ENCODE measurements at places on chromosomes 6 and 20.

GRCh38 chr20:61812845-61813485 is 252.7 kb downstream of the TAF4 start:
- no peak for DNase-seq

DNA sequence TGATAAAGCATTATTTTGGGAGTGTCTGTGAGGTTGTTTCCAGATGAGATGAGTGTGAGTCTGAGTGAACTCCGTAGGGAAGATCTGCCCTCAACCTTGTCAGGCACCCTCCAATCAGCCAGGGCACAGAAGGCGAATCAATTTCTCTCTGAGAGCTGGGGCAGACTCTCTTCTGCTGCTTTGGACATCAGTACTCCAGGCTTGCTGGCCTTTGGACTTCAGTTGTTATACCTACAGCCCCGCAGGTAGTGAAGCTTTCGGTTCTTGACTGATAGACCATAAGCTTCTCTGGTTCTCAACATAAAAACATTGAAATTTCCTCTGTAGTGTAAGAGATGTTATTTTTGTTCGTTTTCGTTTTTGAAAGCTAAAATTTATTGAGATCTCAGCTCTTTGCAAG is 71.4 kb downstream of the MAFB start:
- DNase-seq, result no peak

DNA sequence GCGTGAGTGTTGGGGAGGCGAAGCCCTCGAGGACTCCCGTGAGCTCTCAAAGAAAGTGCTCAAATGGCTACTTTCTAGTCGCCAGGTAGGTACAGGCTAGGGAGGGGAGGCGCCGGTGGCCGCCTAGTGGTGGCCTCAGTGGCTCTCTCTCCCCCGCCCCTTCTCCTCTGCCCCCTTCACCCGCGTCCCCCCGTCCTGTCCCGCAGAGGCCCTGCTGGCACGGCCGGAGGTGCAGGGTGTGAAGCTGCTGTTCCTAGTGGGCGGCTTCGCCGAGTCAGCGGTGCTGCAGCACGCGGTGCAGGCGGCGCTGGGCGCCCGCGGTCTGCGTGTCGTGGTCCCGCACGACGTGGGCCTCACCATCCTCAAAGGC is 16.3 kb downstream of the ADISSP start:
- no peak for DNase-seq

- DNase-seq, result no peak
Measured at GRCh38 chr20:3590164-3590563, 73.0 kb downstream of the GFRA4 start.

DNA sequence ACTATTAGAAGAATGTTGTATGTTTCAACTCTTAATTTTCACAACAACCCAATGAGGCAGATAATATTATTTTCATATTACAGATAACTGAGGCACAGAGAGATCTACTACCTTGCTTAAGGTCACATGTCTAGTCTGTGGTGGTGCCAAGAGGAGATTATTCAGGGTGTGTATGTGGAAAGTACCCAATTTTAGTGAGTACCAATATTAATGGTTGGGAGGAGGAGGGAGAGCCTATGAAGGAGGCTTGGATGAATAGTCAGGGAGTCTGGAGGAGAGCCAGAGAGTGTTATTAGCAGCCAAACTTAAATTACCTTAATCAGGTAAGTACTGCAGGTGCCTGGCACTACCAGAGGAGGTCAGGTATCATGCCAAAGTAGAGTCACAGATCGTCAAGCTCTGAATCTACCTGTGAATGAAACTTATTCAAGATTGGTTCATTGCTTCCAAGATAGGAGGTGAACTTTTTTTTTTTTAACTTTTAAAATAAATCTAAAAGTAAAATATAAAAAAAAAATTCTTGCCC is 10.9 kb upstream of the CALHM6 start:
- DNase-seq, result no peak

GRCh38 chr6:98470821-98471220 is 363.6 kb upstream of the POU3F2 start:
- DNase-seq, result no peak

GRCh38 chr20:13736436-13737191 is 48.1 kb downstream of the ESF1 start:
- DNase-seq, result no peak

DNA sequence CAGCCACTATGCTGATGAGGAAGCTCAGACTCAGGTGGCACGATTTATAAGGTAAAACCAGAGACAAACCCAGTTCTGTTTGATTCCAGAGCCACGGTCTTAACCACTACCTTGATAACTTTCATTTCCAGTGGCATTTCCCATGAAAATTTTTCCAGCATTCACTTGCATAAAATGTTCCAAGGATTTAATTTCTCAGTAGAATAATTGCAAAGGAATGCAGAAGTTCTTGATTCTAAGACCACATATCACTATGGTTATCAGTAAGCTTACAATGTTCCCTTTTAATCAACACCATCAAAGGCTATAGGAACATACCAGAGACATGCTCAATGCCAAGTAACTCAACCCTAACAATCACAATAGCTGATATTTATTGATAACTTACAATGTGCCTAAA is 306.0 kb upstream of the HS3ST5 start:
- no peak for DNase-seq

DNA sequence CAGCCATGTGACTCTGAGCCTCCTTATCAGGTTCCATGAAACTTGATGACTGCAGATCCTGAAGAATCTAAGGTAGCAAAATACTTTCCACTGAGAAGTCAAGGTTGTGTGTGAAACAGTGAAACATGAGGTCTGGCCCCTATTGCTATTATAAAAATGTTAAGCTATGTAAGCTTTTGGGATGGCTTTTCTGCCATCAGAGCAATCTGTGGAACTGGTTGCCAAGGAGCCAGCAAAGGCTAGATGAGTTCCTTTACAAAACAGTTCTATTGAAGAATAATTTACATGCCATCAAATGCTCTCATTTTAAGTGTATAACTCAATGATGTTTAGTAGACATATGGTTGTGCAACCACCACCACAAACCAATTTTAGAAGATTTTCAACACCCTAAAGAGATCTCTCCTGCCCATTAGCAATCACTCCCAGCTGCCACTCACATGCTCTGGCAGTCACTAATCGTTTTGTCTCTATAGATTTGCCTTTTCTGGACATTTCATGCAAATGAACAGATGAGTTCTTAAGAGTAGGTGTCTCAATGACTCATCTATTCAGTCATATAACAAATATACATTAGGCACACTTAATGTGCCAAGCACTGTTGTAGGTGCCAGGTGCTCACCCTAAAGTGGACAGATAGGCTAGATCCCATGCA is 19.9 kb upstream of the MEP1A start:
- DNase-seq, result no peak

- DNase-seq, result no peak
Measured at GRCh38 chr6:147382945-147383554, 125.4 kb upstream of the SAMD5 start.

DNA sequence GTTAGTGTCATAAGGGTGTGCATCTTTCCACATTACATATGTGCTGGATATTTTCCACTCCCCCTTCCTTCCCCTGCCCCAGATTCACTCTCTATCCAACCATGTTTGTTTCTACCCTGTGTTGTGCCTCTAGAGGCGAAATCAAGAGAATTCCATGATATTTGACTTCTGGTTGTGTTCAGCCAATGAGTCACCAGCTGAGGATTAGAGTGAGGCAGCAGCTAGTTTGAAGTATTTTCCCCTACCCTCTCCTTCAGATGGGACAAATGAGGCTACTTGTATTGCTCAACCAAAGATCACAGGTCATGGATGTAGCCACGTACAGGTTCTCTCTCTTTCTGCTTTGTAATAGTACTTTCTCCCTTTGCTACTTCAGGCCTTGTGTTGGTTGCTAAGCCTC is 24.5 kb upstream of the OR2J2 start:
- no peak for DNase-seq

- DNase-seq, result no peak
Measured at GRCh38 chr20:9395971-9396370, 118.4 kb upstream of the LAMP5 start.

GRCh38 chr20:58010186-58010585 is 218.3 kb downstream of the ANKRD60 start:
- DNase-seq, result no peak

DNA sequence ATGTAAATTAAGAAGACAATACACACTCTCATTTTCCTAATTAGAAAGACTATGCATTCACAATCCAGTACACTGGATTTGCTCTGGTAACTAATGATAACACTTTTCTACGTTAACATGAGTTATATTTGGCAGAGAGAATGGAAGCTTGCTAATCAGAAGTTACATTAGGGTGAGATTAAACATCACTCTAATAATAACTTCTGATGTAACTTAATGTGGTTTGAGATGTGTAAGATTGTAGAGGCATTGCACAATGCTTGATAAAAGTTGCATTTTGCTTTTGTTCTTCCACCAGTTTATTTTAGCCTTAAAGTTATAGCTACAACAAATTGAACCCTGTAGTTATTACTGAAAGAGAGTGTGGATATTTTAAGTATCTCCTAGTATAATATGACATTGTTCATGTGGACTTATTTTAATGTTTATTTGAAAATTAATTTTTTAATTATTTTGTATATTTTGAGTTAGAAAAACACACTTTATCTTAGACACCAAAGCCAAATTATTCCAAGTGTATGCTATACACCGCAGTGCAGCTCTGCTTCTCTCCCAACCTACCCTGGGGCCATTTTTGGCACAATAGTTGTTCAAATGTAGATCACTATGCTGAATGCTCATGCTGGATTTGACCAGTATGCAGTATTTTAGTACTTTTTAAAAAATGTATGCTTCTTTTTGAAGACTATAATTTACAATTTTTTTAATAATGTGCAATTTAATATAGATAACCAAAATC is 143.2 kb downstream of the SLC16A10 start:
- DNase-seq, result no peak

DNA sequence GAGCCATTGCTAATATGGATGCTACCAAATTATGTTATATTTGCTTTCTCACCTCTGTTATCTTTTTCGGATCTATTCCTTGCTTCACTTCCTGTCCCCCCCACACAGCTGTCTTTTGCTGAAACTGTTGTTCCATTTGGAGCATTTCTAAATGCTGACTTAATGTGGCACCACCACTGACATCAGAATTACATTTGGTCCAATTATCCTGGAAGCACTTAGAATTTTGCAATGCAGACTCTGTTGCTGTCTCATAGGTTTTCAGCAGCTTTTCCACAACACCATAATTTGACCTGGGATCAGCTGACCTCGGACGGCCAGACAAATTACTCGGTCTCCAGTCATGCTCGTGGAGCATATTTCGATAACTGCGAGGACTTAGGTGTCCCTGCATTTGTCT is 12.8 kb downstream of the KIAA0408 start:
- no peak for DNase-seq

DNA sequence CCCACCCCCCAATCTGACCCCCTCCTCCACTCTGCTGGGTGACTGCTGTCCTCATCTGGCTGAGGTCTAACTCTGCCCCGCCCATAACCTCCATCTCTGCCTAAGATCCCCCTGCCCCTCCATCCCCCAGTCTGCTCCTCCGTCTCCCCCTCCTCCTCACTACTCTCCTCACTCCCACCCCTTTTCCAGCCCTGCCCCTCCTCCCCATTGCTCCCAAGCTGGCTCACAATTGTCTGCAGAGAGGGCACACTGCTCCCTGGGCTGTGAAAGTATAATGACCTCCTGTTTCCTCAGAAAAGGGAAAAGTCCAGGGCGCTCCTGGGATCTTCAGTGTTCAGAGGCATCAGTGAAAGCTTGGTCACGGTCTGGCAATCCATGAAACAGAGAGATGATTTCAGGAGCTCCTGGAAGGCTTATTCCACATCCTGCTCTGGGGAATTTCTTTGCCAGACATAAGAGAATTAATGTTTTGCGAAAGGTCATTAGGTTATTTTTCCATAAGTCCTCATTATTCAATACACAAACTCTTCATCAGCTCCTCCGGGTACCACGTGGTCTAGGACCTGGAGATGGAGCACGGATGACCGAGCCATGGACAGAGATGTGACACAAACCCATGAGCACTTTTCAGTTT is 21.5 kb downstream of the CST5 start:
- DNase-seq, result no peak

- no peak for DNase-seq
Measured at GRCh38 chr6:130187335-130188206, 35.2 kb downstream of the SAMD3 start.

DNA sequence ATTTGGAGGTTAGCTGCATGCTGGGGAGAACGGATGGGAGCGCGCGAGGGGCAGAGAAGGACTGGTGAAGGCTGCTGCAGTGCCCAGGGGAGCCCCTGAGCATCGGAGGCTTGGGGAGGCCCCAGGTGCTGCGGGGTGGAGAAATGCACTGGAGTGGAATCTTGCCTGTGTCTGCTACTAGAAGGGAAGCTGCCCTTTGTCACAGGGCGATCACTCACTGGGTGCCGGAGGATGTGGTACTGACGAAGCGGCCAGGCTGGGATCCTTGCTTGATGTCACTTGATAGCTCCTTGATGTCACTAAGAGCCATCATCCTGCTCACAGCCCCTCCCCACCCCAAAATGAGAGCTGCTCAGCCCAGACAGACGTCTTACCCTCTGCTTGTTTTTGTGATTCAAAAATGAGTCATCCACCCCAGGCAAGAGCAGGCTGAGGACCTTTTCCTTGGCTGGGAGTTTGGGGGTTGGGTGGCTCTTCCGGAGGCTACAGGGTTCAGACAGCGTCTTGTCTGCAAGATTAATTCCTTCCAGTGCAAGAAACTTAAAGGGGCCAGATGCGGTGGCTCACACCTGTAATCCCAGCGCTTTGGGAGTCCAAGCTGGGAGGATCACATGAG is 62.6 kb upstream of the PMEPA1 start:
- DNase-seq, result no peak

DNA sequence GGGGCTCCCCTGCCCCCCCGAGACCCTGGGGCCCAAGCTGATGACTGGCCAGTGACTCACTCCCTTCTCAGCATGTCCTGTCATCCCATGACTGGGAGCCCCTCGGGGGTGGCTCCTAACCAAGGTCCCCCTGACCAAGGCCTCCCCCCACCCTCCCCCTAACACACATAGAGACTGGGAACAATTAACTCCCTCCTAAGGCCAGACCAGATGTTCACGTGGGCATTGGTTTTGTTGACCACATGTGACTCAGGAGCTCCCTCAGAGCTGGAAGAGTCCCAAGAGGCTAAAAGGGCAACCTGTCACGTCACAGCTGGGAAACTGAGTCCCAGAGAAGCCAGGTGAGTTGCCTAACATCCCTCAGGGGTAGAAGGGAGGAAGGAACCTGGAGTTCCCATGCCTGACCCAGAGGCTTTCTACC is 10.6 kb upstream of the CCN5 start:
- DNase-seq, result no peak

- no peak for DNase-seq
Measured at GRCh38 chr6:73577676-73578075, 56.8 kb upstream of the EEF1A1 start.

DNA sequence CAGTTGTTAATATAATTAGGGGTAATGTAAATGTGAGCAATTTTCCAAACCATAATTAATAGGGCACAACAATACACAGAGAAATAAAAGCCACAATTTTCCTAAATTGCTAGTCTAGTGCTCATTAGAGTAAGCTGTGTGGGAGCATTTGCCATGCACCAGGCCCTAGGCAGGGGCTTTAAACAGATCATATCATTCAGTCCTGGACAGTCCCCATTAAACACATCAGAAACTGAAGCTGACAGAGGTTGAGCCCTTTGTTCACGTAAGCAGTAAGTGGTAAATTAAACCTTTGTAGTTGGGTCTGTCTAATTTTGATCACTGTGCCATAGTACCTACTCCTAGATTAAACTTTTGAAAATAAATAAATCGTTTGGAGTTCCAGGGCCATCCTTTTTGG is 931.1 kb downstream of the C6orf118 start:
- DNase-seq, result no peak

- DNase-seq, result no peak
Measured at GRCh38 chr20:11918981-11919380, 1.3 kb downstream of the BTBD3 start.

GRCh38 chr20:44034451-44034850 is 119.8 kb downstream of the TOX2 start:
- DNase-seq, result no peak

GRCh38 chr6:11650025-11650696 is 112.6 kb downstream of the TMEM170B start:
- no peak for DNase-seq

All from activated CD8-positive, alpha-beta memory T cell treated with anti-CD3 and anti-CD28 coated beads for 1 hour (primary cell).